SIG-M5 (cell line): ENCODE measurements at places on chromosomes 1 and 21.

DNA sequence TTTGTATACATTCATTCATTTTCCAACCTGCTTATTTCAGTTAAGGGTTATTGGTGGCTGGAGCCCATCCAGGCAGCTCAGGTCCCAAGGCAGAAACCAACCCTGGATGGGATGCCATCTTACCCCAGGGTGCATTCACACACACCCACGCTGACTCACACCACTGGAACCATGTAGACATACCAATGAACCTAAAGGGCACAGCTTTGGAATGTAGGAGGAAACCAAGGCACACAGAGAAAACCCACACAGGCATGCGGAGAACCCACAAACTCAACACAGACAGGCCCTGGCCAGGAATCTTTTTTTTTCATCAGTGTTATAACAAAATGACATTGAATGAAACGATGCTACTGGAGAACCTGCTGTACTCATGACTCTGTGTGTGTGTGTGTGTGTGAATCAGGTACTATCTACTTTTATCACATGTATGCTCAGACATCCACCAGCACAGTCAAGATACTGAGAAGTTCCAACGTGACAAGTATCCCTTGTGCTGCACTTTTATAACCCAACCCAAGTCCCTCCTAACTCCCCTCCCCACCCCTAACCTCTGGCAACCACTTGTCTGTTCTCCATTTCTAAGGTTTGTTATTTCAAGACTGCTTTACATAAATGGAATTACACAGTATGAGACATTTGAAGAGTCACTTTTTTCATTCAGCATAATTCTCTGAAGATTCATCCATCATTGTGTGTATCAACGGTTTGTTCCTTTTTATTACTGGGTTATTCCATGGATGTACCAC, 286.8 kb upstream of the PLD5 start:
- DNase-seq, result no peak

- DNase-seq, result no peak
Observed at GRCh38 chr1:218254296-218254946, 30.7 kb upstream of the RRP15 start.

- DNase-seq, result no peak
Observed at GRCh38 chr1:16927711-16928485, 6.2 kb downstream of the CROCC start.

GRCh38 chr1:87129606-87130005, 199.1 kb upstream of the LMO4 start:
- no peak for DNase-seq

GRCh38 chr1:19749685-19750084, 50.0 kb downstream of the TMCO4 start:
- no peak for DNase-seq

DNA sequence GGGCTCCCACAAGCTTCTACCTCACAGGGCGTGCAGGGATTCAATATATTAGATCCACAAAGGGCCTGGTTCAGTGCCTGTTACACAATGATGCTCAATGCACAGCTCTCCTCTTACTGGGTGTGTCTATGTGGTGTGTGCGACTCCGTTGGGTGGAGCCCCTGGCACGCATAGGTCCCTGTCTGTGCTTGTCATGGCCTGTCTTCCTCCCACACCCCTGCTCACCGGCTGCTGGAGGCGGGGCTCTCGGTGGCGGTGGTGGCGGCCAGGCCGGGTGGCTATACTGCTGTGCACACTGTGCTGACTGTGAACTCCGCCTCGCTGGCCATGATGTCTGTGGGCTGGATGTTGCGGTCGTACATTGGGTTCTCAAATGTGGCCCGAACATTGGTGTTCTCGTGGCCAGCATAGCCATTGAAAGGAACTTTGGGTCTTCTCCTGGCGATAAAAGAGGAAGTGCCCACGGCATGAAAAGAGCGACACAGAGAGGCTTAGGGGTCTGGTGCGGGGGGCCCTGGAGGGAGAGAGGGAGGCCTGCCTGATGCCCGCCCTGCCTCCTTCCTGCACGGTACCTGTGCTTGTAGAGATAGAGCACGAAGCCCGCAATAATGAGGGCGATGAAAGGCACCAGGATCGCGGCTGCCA, 46.9 kb downstream of the ZSCAN20 start:
- no peak for DNase-seq

DNA sequence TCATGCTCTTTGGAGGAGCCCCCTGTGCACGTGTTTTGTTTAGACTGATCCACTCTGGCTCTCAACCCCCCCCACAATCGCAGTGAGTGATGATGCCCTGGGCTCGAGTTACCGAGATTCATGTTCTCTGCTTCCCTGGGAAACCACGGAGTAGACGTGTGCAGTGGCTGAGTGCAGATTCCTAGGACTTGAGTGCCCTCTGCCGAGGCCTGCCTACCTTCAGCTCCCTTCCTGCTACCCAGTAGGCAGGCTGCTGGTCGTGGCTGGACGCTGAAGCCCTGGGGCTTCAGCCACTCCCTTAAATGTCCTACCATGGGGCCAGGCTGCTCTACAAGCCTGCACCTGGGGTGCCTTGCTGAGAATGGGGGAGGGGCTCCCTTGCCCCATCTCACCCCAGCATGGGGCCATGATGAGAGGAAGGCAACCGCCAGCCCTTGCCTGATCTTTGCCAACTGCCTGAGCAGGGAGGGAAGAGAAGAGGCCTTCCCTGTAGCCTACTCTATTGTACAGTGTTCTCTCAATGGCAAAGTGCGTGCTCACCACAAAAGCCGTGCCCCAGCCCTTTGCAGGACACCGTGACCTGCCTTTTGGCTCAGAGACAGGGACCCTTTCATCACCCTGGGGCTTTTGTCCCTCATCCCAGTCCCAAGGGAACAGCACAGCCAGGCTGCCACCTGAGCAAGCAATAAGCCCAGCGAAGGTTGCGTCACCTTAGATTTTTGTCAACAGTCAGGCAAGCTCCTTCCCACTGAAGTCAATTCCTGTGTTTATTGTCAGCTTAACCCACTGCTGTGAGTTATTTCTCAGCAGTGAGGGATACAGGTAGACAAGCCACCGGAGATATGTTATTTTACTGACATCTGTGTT, 4.1 kb upstream of the GRIK3 start:
- no peak for DNase-seq

- no peak for DNase-seq
Observed at GRCh38 chr1:9792156-9793042, 31.4 kb downstream of the CLSTN1 start.

DNA sequence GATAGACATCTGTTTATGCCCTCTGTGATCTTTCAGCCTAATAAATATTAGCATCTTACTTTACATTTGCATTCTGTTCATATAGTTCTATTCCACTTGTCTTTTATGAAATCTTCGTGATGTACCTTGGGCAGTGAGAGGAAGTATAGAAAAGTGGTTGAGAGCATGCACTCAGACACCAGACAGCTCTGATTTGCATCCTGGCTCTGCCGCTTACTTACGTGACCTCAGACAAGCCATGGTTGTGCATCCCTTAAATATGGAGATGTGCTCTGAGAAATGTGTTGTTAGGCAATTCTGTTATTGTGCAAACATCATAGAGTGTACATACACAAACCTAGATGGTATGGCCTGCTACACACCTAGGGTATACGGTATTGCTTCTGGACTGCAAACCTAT, 22.9 kb downstream of the OVGP1 start:
- no peak for DNase-seq

GRCh38 chr1:170530972-170531757, 801 bp upstream of the GORAB start:
- no peak for DNase-seq

GRCh38 chr1:16438924-16439323, 1.6 kb upstream of the NECAP2 start:
- DNase-seq, result no peak

DNA sequence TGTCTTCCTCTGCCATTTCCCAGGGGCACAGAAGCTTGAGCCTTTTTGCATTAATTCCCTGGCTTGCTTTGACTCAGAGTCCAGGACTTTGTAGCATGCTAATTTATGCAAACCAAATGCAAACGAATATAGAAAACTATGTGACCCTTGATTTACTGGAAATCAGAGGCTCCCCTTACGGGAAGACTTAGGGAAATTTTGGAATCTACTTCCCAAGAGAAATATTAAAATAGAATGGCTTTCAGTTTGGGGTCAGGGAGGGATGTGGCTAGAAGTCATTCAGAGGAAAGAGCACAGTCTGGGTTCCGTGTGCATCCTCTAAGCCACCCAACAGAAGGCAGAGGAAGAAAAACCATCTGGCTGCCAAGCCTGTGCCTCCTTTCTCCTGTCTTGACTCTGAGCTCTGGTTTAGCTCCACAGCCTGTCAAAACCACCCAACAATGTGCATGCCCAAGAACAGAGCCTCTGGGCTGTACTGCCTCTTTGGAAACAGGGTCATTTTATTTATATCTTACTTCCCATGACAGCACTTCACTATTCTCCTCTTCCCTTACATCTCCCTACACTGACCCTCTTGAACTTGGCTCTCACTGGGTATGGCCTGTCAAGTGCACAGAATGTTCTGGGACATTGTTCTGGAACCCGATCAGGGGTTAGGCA, 30.1 kb downstream of the ATF3 start:
- DNase-seq, result no peak

DNA sequence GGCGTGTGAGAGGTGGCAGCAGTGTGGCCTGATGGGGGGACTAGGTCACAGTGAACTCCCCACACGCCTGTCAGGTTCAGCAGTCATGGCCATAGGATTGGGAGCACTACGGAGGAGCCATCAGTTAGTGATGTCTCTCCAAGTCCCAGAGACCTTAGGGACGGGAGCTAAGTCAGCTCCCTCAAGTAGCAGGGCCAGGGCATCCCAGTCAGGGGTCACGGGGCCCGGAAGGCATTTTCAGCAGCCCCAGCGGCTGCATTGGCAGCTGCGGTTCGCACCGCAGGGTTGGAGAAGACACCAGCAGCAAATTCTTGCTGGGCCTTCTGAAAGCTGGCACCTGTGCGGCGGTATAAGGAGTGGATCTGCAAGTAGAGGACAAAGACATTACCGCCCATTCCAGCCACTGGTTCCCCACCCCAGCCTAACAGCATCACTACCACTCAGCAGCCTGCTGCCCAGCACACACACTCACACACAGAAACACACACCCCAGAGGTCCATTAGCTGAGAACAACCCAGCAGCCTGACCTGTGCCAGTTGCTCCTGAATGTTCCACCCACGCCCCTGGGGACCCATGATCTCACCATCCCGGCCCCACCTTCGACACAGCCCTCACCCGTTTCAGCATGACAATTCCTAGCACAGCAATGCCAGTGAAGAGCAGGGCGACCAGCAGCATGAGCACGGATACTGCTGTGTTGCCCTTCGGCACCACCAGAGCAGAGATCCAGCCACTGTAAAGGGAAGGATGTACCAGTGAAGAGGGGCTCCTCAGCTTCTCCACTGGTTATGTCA, 972 bp upstream of the ENTREP3 start:
- DNase-seq, result no peak

GRCh38 chr1:42801832-42802473, 15.0 kb upstream of the ERMAP start:
- DNase-seq, result no peak
